ENCODE measurements at places on chromosomes 16 and 17. TPM values are rescaled to one million over a fixed set of nuclear protein-coding genes. Genes with fewer than 3 reads are reported as not detected.

Gene TTLL6
- not detected for total RNA-seq

Gene OR1F1
- total RNA-seq, result not detected

Gene CLDN7
- total RNA-seq, result 57.8 TPM

Gene TEX14
- under 0.01 TPM for total RNA-seq

Gene SULT1A4
- total RNA-seq, result 0.33 TPM

Gene GPR179
- not detected for total RNA-seq

Gene SPNS3
- not detected for total RNA-seq

Gene SPG7
- 91.9 TPM for total RNA-seq

Gene FAM171A2
- 2.0 TPM for total RNA-seq

Gene SNX20
- total RNA-seq, result not detected

Gene GUCY2D
- 0.08 TPM for total RNA-seq

Gene ARHGDIA
- 549 TPM for total RNA-seq

Gene PITPNM3
- 16.5 TPM for total RNA-seq

Gene ARL6IP1
- 236 TPM for total RNA-seq

Gene TBC1D3E
- not detected for total RNA-seq

Gene TNP2
- total RNA-seq, result not detected

Gene LPO
- not detected for total RNA-seq

Gene TEKT1
- not detected for total RNA-seq

Gene FNDC8
- not detected for total RNA-seq

Gene EVI2B
- total RNA-seq, result 2.0 TPM

Gene SLC35G6
- total RNA-seq, result not detected

Gene HBA2
- total RNA-seq, result not detected

Gene MYL4
- not detected for total RNA-seq

Gene CEMP1
- total RNA-seq, result not detected

Gene GNG13
- total RNA-seq, result not detected

Gene TEDC2
- 1.8 TPM for total RNA-seq

Gene RTN4RL1
- total RNA-seq, result 5.7 TPM

Gene MIS12
- 17.5 TPM for total RNA-seq

Gene KRT34
- total RNA-seq, result 0.86 TPM

Gene DOK4
- total RNA-seq, result 14.8 TPM

Gene CES1
- total RNA-seq, result 0.50 TPM

Gene ADCY9
- 17.1 TPM for total RNA-seq

Gene KRT24
- total RNA-seq, result not detected

Gene MSLN
- 17.8 TPM for total RNA-seq

Gene KCNJ18
- total RNA-seq, result not detected

Gene FTO
- total RNA-seq, result 76.4 TPM

Gene C16orf86
- 0.75 TPM for total RNA-seq

All from mammary epithelial cell (primary cell).